ENCODE measurements at places on chromosomes 5 and 9.

DNA sequence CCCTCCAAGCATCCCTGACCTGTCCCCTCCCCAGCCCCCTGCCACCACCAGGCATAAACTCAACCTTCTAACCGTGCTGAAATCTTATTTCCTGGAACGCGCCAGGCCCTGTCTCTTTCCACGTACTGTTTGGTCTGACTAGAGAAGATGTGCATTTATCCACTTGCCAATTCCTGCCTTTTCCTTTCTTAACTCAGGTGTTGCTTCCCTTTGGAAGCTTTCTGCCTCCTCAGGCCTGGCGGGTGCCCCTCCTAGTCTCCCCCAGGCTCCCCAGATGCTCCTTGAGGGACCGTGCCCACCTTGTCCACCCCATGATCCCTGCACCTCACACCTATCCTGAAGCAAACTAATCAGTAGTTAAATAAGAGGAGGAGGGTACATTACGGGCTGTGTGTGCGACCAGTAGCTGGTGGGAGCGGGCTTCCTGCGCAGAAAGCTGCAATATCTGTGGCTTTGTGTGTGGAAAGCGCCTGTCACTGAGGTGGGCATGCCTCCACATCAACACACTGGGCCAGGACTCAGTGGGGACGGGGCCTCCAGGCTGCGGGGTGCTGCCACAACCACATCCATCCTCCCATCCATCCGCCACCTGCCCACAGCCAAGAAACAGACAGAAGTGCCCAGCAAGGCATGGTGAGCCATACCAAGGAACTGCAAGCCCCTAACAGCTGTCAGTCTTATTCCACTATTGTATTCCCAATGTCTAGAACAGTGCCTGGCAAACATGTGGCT, 73.5 kb downstream of the COL23A1 start:
- ATAC-seq: no peak

GRCh38 chr5:72035831-72036230, 71.4 kb upstream of the MAP1B start:
- ATAC-seq: no peak

- ATAC-seq: no peak
Observed at GRCh38 chr9:13809401-13809800, 504.5 kb downstream of the NFIB start.

- no peak for ATAC-seq
Observed at GRCh38 chr5:96986450-96986849, 50.6 kb downstream of the LNPEP start.

- no peak for ATAC-seq
Observed at GRCh38 chr9:133351908-133352634, 4.1 kb downstream of the RPL7A start.

DNA sequence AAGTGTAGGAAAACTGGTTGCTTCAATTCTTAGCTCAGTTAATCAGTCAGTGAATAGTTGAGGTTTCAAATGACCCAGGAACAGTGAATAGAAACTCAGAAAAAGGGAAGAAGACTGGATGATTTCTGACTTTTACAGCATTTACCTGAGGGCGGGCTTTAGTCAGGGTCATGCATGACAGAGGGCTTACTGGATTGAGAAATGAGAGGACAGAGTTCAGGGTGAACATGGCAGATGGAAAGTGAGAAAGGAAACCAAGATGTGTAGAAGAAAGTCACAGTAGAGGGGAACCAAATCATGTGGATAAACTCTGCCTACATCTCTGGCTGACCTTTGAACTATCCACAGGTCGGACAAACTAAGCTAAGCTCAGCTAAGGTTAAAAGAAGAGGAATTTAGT, 596.0 kb downstream of the SEMA5A start:
- ATAC-seq: no peak

DNA sequence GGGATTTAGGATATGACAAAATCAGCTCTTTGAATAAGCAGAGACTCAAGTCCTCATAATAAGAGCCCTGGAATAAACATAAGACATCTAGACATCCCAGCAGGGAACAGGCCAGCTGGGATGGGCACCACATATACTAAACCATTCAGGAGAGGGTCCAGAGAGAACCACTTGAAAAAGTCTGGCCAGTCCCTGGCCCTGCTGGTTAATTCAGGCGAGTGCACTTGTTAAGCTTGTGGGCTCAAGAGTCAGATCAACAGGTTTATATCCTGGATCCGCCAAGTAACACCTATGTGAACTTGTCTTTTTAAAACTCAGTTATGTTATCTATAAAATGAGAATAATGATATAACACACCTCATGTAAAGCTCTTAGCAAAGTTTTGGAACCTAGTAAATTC, 63.3 kb downstream of the CAVIN4 start:
- no peak for ATAC-seq

DNA sequence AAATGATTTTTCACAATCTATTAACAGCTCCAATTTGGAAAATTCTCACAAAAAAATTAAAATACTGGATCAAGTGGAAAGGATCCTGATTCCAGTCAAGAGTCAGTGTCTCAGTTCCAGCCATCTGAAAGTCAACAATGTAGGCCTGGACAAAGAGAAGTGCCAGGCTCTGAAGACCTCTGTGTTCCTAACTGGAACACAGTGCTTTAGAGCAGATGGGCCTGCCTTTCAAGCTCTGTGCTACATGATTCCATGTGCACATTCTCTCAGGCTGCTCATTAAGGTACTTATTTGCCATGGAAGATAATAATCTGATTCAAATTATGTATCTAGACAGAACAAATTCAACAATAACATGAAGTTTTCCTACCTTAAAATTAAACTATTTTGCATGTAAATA, 30.2 kb upstream of the ALDH1A1 start:
- ATAC-seq: no peak

DNA sequence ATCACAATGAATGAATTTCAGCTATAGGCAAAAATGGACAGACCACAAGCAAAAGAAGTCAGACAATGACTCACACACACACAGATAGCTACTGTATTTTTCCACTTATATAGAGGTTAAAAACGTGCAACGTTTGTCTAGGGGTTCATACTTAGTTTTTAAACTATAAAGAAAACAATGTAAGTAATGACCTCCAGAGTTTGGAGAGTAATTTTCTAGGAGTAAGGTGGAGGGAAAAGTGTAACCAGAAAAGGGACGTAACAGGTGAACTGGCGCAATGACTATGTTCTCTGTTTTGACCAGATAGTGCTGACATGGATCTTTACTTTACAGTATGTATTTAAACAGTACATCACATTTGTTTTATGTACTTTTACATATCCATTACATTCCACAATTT, 51.1 kb downstream of the FNIP1 start:
- ATAC-seq: no peak

GRCh38 chr9:37660691-37661090, 9.9 kb downstream of the FRMPD1 start:
- ATAC-seq: no peak

DNA sequence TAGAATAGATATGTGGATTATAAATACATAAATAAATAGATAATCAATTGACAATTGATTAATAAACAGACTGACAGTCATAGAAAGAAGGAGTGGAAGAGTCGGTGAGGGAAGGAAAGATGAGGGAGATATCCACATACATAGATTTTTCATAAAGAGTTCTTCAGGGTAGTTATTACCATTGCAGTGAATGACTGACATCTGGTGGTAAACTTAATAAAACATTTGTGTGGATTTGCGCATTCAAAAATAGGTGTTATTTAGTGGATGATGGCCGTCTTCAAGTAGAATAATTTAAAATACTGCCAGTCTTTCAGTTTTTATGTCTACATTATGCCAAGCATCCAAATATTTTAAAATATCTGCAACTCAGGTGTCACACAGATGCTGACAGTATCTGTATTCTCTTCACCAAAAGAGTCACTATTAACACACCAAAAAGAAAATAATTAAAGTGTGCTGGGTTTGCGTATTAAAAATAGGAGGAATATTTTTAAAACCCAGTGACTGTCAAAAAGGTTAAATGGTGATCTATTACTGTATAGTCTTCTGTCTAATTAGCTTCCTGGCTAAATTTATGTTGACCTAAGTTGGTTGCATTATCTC, 78.8 kb downstream of the GIN1 start:
- ATAC-seq: no peak

DNA sequence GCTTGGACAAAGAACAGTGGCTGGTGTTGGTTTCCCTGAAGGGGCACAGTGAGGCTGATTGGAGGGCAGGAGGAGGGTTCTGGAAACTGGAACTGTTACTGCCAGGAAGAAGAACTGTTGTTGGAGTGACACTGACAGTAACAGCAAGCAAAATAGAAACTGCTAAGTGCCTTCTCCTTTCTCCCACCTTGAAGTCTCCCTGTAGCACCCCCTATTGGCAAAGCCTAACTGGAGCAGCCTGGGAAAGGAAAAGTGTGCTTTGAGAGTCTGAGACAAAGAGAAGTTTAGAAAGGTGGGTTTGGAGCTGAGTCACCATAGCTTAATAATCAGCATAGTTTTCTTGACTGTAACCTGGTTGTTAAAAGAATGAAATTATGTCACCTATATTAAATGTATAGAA, 2.5 kb upstream of the TMEM174 start:
- ATAC-seq: no peak

- peak; percentile 32 for ATAC-seq
Observed at GRCh38 chr5:144203750-144204596, 33.3 kb downstream of the KCTD16 start.

GRCh38 chr9:95213117-95213516, 104.4 kb downstream of the FANCC start:
- ATAC-seq: no peak

DNA sequence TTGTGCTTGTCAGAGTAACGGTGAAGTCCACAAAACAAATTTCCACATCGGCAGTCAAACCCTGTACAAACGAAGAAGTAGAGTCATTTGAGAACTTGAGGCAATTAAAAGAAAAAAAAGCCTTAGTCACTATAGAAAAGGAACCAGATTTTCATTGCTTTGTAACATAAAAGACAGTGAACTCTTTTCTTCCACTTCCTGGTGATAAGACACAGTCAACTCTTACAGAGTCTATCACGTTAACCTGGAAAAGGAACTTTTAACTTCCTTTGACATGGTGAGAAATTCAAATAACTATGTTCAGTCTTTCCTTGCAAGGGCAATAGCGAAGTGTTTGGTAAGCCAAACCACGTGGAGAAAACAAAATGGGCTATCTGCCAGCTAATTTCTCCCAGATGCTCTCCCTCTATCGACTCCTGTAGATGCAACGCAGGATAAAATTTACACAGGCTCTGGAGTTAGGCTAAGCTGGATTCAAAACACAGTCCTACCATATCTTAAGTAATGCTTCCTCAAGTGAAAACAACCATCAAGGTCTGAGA, 8.9 kb downstream of the ZFAND5 start:
- no peak for ATAC-seq

DNA sequence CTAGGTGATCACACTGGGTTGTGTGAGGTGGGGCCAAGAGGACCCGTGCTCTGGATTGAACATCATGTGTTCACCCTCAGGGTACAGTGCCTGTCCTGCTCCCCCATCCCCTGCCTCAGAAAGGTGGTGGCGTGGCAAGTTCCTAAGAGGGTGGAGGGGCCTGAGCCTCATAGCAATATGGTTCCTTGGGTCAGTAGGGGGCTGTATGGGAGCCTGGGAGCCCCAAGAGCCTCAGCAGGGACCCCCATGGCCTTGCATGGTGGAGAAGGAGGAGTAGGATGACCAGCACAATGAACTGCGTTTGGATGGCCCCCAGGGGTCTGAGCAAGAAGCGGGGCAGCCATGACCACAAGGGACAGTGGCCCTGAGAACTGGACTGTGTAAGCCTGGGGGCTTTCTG, 89.6 kb upstream of the SHB start:
- ATAC-seq: no peak

DNA sequence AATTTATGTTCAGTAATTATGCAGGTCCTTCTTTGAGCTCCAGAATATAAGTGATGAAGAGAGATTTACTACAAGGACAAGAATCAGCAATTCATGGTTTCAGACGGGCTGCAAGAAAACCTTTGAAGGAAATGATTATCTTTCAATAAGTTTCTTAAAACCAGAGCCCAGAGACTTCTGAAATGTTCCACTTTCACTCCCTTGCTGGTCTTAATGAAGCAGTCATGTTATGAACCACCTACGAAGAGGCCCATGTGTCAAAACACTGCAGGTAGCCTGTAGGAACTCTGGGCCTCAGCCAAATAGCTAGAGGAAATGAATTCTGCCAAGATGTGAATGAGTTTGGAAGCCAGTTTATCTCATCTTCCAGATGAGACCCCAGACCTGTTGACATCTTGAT, 505.9 kb upstream of the MEF2C start:
- no peak for ATAC-seq

DNA sequence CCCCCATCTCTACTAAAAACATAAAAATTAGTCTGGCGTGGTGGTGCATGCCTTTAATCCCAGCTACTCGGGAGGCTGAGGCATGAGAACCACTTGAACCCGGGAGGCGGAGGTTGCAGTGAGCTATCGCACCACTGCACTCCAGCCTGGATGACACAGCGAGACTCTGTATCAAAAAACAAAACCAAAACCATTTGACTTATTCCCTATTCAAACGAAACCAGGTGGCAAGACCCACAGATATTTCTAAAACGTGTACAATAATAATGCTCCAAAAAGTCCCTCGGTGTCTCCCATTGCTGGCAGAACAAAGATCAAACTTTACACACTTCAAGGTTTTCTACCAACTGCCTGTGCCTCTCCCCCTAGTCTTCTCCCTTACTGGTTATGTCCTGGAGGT, 29.8 kb downstream of the HMGCR start:
- no peak for ATAC-seq

Measured in motor neuron (in vitro differentiated cells).